ENCODE measurements at places on chromosomes 2 and 18. TPM values are rescaled to one million over a fixed set of nuclear protein-coding genes. Genes with fewer than 3 reads are reported as not detected.

DNA sequence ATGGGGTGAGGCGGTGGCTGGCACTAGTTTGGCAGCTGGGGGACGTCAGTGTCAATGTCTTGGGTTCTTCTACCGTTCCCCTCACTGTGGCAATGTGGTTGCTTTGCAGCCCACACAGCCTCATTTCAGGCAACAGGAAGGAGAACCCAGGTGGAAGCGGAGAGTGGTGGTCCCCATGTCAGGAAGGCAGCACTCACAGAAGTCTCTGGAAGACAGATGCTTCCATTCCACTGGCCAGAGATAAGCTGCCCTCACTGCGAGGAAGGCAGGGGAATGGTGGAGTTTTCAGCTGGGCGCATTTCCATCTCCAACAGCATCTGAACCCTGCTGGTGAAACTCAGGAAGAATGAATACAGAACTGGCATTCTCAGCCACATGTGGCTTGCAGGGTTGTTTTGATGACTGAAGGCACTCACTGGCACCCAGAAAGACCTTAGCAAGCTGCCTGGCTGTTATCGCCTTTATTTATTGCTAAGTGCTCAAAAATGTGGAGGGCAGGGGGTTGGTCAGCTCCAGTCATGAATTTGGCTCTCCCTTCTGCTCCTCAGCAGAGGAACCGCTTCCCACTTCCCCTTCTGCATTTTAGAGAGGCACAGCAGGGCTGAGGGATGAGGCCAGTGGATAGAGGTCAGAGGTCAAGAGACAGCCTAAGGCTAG lies 19.4 kb downstream of the KCNIP3 start:
- DNase-seq, result no peak

CXCR4 gene
- 0.88 TPM for total RNA-seq

ARHGAP15 gene
- total RNA-seq, result not detected

GRCh38 chr18:35511833-35512232 lies 14.1 kb upstream of the INO80C start:
- DNase-seq, result no peak

DNA sequence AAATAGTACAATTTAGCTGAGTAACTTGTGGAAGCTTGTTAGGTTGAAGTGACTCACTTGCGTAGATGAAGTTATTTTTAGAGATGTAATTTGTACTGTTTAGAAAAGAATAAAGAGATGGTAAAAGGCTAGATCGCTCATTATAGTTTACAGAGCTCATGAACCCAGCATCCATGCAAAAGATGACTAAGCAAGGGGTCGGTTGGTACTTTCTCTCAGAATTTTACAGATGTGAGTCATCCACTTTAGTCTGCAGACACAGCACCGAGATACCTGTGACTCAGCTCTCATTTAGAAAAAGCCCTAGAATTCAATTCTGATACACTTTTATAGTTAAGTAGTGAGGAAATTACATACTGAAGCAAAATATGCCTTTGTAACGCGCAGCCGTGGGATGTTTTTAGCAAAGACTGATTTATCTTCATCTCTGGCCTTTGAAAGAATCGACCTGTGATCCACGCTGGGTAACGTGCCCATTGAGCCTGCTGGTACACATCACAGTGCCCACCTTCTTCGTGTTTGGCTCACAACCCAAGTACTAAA lies 116.5 kb upstream of the FOSL2 start:
- peak; percentile 98 for DNase-seq

DNA sequence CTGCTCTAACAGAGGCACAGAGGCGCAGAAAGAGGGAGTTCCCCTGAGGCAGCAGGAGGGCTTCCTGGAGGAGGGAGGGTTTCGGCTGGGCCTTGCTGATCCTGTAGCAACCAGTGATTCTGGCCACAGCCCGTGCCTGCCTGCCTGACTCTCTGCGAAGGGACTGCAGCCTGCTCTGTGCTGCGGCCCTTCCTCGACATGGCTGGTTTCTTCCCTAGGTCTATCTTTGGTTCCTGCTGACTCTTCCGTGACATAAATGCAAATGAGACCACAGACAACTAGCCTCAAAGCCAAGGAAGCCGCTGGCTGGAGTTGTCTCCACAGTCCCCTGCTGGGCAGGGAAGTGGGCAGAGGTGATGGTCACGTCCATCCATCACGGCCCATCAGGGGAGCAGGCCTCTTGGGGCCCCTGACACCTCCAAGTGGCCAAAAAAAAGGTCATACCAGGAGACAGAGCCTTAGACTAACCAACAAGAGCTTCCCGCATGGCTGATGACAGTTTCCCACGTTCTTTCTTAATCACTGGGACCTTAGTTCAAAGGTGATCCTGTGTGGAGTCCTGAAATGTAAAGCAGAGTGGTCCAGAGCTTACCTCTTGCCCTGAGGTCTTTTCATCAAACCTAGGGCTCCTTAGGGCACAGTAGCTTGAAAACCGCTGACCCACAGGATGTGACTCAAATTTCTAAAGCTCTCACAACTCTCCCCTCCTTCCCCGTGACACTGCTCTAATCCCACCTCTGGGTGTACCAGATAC lies 55.3 kb downstream of the HS1BP3 start:
- DNase-seq, result no peak

CUL3 gene
- 62.4 TPM for total RNA-seq

- DNase-seq, result no peak
These were observed 39.5 kb upstream of the CERS6 start for GRCh38 chr2:168416555-168416954.

GRCh38 chr2:229118927-229119326 lies 152.2 kb downstream of the PID1 start:
- no peak for DNase-seq

DNA sequence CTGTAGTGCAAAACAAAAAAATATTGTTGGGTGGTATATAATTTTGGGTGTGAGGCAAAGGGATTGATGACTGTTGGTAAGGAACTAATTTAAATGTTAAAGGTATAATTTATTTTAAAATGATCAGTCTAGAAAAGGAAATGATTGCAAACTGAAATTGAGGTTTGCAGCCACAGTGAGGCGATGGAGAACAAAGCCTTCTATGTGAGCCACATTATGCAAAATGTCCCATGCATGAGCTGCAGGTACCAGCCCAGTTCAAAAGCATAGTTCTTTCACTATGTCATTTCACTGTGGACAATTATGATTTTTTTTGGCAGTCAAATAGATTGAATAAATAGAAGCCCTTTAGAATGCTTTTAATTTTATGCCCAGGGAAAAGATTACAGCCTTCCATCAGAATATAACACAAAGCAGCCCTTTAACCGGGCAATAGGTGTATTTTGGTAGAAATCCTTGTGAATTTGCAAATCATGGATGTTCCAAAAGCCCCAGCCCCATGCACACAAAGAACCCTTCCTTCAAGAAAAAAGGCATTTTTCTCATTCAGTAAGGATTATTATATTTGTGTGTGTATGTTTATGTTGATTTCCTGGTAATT lies 1.7 kb downstream of the MAP2 start:
- peak; percentile 18 for DNase-seq

PLB1 gene
- 0.82 TPM for total RNA-seq

SPC25 gene
- total RNA-seq, result 2.0 TPM

RAD51AP2 gene
- total RNA-seq, result 0.14 TPM

- no peak for DNase-seq
These were observed 218.9 kb upstream of the TANK start for GRCh38 chr2:160941290-160941846.

CFAP53 gene
- total RNA-seq, result 0.29 TPM

DNA sequence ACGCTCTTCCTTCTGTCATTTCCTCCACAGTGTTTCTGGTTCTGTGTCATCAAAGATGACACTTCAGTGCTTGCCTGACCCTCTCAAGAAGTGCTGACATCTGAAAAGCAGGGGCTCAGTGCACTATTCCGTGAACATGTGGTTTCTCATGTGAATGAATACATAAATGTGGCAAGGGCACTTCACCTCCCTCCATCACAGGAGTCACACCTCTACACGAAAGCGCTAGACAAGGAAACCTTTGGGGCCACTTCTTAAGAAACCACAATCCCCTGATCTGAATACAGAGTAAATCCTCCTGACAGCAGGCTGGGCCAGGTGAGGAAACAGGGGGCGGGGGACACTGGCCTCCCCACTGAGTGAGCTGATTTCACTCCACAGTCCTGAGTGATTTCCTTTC lies 145.8 kb upstream of the ACAA2 start:
- no peak for DNase-seq

NT5DC4 gene
- not detected for total RNA-seq

C2orf80 gene
- total RNA-seq, result not detected

DNA sequence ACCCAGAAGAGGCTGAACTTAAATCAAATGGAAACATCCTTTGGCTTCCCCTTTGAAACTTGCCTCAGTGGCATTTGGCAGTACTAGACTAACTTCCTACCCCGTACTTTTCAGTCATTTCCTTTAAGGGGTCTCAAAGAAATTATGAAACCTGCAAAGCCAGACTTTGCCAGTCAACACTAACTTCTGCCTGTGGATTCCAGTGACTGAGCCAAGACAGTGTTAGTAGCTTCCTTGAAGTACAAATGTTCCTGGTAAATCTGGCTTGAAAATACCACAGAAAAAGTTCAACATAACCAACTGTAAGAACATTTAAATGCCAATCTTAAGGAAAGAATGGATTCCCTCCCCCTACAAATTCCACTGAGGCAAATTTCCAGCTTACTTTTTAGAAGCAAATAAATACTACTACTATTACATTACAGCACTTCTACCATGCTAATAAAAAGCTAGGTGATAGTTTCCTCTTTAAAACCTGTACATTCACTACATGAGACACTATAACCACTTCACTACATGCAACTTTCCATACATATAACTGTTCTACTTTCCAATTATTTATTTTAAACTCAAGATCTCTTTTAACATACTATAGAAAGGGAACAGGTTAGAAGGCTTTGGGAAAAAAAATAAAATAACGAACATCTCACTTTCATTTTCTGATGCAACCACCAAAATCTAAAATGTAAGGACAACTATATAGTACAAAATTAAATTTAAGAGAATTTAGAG lies 2.4 kb downstream of the PELI1 start:
- DNase-seq, result no peak

DNA sequence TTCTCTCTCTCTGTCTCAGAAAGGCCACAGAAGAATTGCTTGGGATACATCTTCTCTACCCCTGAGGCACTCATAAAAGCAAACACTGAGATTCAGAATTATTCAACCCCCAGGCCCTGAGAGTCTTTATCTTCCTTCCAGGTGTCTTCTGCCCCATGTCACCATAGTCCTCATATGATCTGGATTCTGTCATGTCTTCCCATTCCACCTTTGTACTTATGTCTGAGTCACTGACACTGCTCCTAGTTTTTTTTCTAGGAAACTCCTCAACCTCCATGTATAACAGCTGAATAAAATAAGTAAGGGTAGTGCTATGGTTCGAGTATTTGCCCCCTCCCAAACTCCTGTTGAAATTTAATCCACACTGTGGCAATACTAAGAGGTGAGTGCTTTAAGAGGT lies 11.6 kb downstream of the HIBCH start:
- no peak for DNase-seq

DNA sequence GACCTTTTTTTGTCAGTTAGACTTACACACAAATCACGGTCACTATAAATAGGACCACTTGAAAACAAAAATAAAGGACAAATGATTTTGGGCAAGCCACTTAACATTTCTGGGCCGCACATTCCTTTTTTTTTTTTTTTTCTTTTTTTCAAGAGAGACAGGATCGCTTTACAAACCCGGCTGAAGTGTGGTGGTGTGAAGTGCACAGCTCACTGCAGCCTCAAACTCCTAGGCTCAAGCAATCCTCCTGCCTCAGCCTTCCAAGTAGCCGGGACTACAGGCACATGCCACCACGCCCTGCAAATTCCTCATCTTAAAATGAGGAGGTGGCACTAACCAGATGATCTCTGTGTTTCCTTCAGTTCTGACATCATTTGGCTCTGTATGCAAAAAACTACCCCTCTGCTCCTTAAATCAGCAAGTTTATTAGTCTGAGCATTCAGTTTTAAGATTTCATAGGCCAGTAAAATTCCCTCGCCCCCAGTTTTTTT lies 28.3 kb upstream of the MRO start:
- DNase-seq, result no peak

DNA sequence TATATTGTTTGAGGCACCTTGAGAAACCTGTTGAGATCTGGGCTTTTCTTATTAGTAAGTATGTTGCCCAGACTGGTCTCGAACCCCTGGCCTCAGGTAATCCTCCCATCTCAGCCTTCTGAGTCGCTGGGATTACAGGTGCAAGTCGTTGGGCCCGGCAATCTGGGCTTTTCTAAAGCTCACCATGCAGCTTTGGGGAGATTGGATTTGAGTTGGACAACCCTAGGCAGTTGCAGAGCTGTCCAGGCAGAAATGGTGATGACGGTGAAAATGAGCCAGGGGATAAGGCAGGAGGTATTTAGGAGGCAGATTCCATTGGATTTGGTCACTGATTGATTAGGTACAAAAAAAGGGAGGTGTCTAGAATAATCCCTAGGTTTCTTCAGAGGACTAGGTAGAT lies 16.2 kb downstream of the NEDD4L start:
- no peak for DNase-seq

All from kidney epithelial cell (primary cell).